Activated CD8-positive, alpha-beta T cell treated with anti-CD3 and anti-CD28 coated beads, Interleukin-2, amount 10 ng/mL, durations not matched to agents 7 days and 5 days (primary cell): ENCODE measurements at places on chromosomes 16 and 17. TPM values are rescaled to one million over a fixed set of nuclear protein-coding genes. Genes with fewer than 3 reads are reported as not detected.

DNA sequence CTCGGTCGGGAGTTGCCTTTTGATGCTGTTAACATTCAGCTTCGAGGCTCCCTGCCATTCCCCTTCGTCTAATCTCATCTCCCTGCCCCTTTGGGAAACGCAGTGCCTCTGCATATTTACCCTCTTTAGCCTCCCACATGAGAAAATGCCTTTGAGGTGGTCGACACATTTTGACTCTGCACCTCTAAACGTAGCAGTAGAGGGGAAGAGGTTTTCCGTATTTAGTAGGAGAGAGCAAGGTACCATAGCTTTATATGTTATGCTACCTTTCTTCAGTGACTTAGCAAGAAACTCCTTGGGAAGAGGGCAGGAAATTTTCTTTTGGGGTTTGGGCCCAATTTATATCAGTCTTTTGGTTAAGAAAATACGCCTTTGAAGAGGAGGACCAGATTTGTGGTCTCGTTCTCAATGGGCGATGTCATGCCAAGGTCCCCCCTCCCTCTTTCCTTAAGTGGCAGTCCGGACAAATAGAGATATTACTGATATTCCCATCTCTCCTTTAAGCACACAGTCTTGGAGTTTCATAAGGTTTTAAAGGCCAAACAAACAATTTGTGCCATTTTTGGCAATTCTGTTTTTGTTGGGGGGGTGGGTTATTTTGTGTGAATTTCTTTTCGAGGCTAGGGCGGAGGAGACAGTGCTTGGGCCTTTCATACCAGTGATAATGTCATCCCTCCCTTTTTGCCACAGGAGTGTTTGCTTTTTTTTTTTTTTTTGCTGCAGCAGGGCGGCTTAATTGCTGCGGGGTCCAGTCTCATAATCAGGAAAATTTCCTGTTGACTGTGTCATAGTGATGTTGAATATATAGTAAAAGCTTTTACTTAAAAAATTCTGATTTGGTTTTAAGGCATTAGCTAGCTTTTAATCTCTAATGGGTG, 1.5 kb downstream of the PAFAH1B1 start:
- DNase-seq: peak; percentile 24
- peak overlapping the region; percentile 93 for H3K4me3 ChIP-seq
- H3K4me1 ChIP-seq: peaks cover 42% of the 10 kb centered on the region
- H3K36me3 ChIP-seq: peaks cover 13% of the 10 kb centered on the region

The CES5A gene
- not detected for total RNA-seq

GRCh38 chr16:87333101-87333500, 15.9 kb upstream of the C16orf95 start:
- no peak for DNase-seq
- H3K27ac ChIP-seq: no peak overlapping the region
- H3K4me1 ChIP-seq: peaks cover 32% of the 10 kb centered on the region
- no peak overlapping the region for H3K4me3 ChIP-seq

- peaks cover 18% of the 10 kb centered on the region for H3K36me3 ChIP-seq
- peak overlapping the region; percentile 59 for H3K4me3 ChIP-seq
- peaks cover 9% of the 10 kb centered on the region for H3K27me3 ChIP-seq
- peaks cover 32% of the 10 kb centered on the region for H3K4me1 ChIP-seq
- peak overlapping the region; percentile 91 for H3K27ac ChIP-seq
- DNase-seq: peak; percentile 76
These were observed 23.1 kb upstream of the SDK2 start for GRCh38 chr17:73667181-73667959.

- H3K36me3 ChIP-seq: no peaks in the 10 kb centered on the region
- DNase-seq: no peak
- H3K4me1 ChIP-seq: peaks cover 18% of the 10 kb centered on the region
- H3K27ac ChIP-seq: no peak overlapping the region
These were observed 142.0 kb upstream of the RCVRN start for GRCh38 chr17:10046786-10047785.

The GSDMA gene
- total RNA-seq: 4.5 TPM

- H3K27me3 ChIP-seq: no peaks in the 10 kb centered on the region
- H3K36me3 ChIP-seq: peaks cover 49% of the 10 kb centered on the region
- DNase-seq: no peak
- no peak overlapping the region for H3K4me3 ChIP-seq
- H3K27ac ChIP-seq: no peak overlapping the region
These were observed 93.9 kb downstream of the MSI2 start for GRCh38 chr17:57350266-57350665.

DNA sequence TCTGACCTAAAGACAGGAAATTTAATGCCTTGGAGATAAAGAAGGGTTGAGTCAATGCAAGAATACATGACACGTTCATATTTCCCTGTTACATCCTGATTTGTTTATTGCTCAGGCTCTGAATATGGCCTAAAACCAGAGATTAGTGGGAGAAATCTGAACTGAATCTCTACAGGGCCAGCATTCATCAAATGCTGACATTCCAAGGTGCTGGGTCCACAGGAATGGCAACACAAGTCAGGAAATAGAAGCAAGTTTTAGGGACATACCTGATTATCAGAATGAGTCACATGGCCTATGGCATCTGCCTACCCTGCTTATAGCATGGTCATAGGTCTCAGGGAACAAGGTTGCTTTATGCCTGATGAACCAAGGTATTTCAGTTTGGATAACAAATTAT, 117.4 kb upstream of the CES5A start:
- no peak overlapping the region for H3K4me3 ChIP-seq
- H3K4me1 ChIP-seq: no peaks in the 10 kb centered on the region
- H3K27ac ChIP-seq: no peak overlapping the region
- no peaks in the 10 kb centered on the region for H3K36me3 ChIP-seq
- H3K27me3 ChIP-seq: peaks cover 7% of the 10 kb centered on the region
- DNase-seq: no peak

- peaks cover 48% of the 10 kb centered on the region for H3K4me1 ChIP-seq
- H3K27me3 ChIP-seq: no peaks in the 10 kb centered on the region
- no peak for DNase-seq
- H3K4me3 ChIP-seq: peak overlapping the region; percentile 97
- H3K36me3 ChIP-seq: peaks cover 23% of the 10 kb centered on the region
These were observed 1.5 kb upstream of the SRCAP start for GRCh38 chr16:30697264-30698138.
